ENCODE measurements at places on chromosomes 6 and 20.

DNA sequence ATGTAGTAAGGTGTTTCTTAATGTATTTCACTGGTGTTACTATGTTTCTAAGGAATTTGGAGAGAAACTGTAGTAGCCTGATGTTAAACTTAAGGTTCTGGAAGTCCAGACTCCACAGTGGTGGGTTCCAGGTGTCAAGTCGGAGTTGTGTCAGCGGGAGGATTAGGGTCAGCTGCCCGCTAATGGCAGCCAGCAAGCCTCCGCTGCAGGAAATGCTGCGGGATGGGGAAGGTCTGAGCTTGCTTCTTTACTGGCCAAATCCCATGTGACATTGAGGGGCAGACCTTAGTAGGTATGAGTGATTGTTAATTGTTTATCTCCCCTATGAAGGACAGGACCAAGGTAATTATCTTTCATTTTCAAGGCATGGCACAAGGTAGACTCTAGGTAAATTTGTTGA, 3.7 kb upstream of the ARID1B start:
- DNase-seq: no peak

DNA sequence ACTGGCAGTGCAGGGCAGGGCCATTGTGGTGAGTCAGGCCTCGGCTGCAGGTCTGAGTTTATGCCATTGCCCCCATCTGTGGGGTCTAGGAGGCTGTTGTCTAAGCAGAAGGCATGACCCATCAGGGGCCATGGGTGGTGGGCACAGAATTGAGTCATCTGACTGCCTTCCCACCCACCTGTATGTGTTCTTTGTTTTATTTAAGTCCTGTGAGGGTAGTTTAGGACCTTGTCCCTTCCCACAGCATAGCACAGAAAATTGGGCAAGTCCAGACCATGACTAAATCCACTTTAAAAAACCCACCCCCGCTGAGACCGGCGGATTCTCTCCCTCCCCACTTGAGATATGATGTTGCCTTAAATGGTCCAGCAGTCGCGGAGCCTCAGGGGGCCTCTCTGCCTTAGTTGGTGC, 40.3 kb downstream of the ERMARD start:
- no peak for DNase-seq

DNA sequence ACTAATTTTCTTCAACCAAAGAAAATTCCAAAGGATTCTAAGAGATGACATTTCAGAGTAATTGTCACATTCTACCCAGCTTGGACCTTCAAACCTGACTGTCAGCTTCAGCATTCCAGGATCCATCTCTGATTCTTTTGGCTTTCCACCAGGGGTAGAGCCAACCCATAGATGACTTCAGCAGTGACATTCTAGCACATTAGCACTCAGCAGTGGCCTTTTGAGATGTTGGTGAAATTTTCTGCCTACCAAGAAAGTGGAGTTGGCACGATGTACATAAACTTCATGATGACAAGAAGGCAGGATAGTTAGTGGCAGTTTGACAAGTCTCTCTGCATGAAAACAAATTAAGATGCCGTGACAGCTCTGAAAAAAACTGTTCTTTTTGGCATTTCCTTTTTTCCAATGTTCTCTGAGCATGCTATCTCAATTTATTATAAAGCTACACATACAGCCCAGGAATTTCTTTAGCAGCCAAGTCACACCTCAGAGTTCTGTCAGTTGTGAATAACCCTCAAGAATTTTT, 466.5 kb upstream of the RNF217 start:
- no peak for DNase-seq

- DNase-seq: no peak
Measured at GRCh38 chr6:3205913-3206312, 21.5 kb downstream of the TUBB2B start.

- DNase-seq: peak; percentile 67
Measured at GRCh38 chr6:101226677-101227135, 166.8 kb upstream of the GRIK2 start.

- DNase-seq: no peak
Measured at GRCh38 chr6:89251170-89251569, 34.0 kb upstream of the GABRR1 start.

DNA sequence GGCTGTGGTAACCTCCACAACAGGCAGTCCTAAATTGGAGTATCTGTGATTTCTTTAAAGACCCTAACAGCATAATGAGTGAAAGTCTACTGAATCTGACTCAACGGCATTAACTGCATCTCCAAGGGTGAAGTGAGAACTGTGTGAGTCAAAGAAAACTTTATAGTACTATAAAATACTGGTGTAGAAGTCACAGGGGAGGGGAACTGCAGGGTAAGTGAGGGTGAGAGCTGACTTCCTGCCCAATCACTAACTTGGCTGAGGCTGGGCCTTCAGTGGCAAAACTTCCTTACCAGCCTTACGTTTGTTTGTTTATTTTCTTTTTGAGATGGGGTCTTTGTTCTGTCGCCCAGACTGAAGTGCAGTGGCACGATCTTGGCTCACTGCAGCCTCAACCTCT, 109.8 kb downstream of the PTPRK start:
- no peak for DNase-seq

DNA sequence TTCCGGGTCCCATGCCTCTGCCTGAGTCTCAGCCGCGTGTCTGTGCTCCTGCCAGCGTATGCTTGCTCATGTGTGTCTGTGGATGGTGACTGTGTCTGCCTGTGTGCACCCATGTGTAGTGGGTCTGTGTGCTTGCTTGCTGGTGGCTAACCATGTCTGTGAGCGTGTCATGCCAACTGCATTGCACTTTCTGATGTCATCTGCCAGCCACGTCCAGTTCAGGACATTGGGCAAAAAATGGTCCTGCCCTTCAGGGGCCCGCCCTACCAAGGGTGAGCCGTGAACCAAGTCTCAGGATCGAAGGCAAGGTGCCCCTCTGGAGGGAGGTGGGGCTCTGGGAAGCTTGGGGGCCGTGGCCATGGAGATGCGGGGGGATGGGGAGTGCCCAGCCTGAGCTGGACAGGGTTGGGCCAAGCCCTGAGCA, 9.4 kb upstream of the ZBTB46 start:
- no peak for DNase-seq

DNA sequence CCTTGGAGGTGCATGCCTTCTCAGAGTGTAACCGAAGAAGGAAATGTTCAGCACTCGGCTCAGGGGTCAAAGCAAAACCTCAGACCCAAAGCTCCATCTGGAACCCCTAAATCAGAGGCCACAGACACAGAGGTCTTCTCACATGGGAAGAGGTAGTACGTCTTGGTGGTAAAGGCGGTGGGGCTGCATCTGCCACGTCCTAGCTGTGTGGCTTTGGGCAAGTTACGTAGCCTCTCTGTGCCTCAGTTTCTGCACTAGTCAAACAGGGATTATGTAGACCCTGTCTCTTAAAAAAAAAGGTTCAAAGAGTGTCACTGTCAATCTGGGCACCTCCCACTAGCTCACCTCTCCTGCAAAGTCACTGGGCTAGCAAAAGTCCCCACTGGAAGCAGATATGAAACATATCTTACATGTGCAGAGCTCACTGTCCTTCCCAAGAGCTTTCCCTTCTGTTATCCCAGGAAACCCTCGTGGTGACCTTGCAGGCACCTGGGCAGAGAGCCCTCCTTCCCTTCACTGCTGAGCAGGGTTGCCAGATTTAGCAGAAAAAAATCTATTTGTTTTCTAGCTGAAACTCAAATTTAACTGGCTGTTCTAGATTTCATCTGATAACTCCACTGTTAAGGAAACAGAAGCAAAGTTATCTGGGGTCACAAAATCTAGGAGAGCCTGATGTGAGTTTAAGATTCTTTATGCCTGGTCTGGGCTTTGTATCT, 18.0 kb upstream of the NAA20 start:
- no peak for DNase-seq

- no peak for DNase-seq
Measured at GRCh38 chr20:43349841-43350240, 107.9 kb upstream of the SRSF6 start.

GRCh38 chr6:13615792-13616120, 621 bp downstream of the NOL7 start:
- DNase-seq: peak; percentile 88

DNA sequence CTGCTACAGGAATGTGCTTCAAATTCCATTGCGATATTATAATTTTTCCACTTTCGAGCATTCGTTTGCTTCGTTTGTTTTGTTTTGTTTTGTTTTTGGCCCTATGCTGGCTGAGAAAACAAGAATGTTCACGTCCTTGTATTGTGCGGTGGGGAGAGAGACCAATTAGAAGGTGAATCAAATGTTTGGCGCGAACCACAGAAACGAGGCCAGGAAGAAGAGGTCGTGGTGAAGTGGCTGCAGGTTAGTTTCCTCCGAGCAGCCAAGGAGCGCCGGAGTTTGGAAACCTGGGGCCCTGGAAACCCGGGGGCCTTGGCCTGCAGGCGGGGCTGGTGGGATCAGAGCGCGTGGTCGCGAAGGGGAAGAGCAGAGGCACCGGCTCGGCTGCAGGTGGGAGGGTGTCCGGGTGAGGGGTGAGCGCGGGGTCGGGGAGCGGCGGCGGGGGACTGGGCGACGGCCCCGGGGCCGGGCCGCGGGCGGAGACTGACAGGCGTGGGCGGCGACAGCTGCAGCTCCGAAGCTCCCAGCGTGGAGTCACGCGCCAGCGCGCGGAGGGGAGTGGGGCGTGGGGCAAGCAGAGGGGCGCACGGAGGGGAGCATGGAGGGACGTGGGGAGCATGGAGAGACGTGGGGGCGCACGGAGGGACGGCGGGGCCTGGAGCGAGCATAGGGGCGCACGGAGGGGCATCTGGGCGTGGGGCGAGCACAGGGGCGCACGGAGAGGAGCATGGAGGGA, 141.5 kb upstream of the PDE10A start:
- no peak for DNase-seq

- DNase-seq: no peak
Measured at GRCh38 chr6:136250686-136251008, 536 bp upstream of the MTFR2 start.

- no peak for DNase-seq
Measured at GRCh38 chr20:40282541-40282940, 406.5 kb downstream of the MAFB start.

DNA sequence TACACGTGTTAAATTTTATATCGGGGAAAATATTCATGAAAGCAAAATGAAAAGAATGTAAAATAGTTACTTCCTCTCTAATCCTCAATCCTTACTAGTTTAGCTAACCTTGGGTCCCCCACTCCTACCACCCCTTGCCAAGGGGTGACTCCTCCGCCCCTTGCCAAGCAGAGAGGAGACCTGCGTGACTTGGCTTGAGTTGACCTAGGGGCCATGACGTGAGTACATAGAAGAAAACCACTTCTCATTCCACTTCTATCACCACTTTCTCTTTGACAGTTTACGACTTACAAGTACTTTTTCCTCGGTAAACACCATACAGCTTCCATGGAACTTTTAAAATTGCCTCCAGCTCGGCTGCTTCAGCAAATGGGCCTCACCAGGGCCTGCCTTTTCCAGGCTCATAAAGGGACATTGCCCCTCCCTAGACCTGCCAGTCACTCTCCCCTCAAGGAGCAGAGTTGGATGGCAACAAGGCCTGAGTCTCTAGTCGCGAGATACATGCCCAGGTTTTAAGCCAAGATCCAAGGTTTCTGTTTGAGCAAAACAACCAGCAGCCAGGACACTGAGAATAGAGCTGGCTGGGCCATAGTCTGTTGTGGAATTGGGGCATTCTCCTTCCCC, 29.9 kb downstream of the SDCBP2 start:
- no peak for DNase-seq

GRCh38 chr20:40499391-40499790, 189.6 kb downstream of the MAFB start:
- no peak for DNase-seq

DNA sequence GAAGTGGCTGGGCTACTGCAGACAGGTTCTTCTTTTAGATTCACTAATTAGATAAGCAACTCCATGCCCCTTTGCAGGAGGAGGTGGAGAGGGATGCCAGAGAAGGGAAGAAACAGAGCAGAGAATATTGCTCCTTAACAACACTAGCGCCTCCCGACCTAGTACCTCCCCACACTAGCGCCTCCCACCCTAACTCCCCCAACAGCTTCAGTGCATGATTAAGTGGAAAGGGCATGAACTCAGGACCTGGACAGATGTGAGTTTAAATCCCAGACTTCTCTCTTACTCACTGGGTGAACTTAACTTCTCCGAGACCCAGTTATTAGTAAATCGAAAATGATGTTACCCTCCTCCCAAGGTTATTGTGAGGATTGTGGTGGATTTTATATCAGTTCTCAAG, 25.7 kb downstream of the STX11 start:
- DNase-seq: no peak

DNA sequence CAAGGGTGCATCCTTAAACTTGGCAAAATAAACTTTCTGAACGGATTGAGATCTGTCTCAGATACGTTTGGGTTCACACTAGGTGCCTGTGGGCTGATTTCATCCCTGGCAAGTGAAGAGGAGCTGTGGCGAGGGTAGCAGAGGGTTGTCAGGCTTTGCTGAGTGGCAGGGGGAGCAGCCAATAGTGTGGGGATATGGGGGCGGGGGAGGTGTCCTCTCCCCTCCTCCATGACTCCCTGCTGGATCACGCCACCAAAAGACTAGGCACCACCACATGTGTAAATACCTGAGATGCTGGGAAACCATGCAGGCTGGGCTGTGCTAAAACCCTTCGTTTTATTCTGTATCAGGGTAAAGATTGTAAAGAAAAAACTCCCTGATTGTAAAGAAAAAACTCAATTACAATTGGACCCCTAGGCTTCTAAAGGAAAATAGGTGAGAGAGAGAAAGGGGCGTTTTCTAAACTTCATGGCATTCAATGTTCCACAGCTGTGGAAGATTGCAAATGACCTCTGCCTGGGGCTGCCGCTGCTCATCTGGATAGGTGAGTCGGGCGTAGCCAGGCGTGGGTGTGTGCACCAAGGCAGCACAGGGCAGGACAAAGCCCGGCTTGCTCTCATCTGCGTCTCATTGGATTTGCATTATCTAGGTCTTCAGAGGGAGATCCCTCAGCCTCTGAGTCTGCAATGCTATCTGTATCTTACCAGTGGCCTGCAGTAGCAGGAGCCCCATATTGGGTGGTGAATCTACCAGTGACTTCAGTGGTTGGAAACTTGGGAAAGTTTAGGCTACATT, 26.9 kb upstream of the ADTRP start:
- no peak for DNase-seq

DNA sequence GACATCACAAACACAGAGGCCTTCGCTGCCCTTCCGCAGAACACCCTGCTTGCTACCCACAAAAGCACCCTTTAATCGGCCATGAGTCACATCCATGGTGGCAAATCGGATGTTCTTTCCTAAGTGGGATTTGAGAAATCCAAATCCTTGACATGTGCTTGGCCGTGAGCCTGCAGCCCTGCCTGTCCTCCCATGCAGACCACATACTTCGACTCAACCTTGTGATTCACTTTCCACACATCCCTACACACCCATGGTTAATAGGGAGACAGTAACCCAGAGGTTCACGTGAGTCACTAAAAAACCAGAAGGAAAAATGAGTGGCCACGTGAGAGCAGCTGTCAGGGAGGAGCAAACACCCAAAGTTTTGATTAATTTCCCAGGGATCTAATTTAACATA, 19.4 kb downstream of the RAMACL start:
- no peak for DNase-seq

DNA sequence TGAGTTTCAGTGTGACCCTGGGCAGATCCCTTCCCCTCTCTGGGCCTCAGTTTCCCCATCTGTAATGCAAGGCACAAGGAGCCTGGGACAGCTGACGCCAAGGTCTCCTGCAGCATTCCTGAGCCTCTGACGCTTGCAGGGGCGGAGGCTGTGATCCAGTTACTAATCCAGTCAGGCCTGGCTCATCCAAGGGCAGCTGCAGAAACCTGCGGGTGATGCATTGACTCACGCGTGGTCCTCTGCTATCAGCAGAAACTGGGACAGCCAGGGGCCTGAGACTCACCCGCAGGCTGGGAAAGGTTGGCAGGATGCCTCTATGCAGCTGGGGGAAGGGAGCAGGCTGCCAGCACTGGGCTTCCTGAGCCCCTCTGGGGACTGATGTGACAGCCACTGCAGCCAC, 65.0 kb upstream of the SIRPA start:
- DNase-seq: no peak
